ENCODE measurements at places on chromosomes 4 and X.

GRCh38 chr4:178136736-178137345 lies 694.6 kb upstream of the AGA start:
- no peak for DNase-seq

GRCh38 chr4:182770996-182771514 lies 146.1 kb downstream of the DCTD start:
- no peak for DNase-seq

DNA sequence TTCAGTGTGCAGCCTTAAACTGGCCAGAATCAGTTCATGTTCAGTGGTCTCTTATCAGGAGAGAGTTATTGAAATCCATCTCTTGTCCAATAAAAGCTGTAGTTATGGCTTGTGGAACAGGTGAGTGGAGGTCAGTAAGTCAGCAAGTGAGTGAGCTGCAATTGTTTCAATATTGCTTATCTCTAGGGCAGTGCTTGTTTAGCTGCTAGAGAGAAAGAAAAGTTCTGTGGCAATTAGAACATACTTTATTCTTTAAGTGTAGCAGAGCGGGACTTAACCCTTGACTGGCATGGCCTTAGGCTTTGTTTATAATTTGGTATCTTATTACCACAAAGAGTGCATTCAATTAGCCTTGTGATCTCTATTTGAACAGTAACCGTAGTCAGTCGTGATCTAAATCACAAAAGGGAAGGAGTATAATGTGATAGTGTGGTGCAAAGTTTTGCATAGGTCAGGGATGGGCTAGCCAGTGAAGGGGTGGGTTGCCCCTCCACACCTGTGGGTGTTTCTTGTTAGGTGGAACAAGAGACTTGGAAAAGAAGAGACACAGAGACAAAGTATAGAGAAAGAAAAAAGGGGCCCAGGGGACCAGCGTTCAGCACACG lies 6.9 kb upstream of the ETDC start:
- no peak for DNase-seq

DNA sequence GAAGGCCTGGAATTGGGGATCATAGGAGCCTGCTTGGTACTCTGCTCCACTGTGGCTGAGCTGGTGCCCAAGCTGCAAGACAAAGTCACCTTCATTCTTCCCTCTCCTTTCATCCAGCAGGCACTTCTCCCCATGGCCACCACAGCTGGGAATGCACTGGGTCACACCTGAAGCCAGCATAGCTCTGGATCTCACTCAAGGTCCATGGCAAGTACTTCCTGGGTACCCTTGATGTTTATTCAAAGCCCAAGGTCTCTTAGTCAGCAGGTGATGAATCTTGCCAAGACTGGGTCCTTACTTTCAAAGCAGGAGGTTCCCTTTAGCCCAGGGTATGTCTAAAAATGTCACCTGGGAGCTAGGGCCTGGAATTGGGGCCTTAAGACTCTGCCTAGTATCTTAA lies 4.9 kb upstream of the SLC4A4 start:
- no peak for DNase-seq

GRCh38 chr4:170202721-170203120 lies 113.0 kb upstream of the AADAT start:
- DNase-seq = peak; percentile 23

DNA sequence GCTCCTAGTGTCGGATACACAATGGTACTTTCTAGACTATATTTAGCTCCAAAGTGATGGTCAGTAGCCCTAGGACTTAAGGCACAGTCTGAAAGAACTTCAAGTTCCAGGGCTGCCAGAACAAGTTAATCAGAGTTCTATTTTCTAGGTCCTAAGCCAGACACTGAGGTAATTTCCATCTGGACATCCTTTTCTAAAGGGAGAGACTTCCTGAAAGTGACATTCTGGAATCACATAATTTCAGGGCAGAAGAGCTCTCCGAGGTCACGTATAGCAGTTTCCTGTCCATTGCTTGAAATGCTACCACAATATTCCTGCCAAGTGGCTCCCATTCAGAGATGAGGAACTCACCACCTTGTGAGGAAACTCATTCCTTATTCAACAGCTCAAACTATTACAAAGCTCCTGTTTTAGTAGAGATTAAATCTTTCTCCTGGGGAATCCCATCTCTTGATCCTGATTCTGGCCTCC lies 117.9 kb downstream of the COL25A1 start:
- peak; percentile 15 for DNase-seq

DNA sequence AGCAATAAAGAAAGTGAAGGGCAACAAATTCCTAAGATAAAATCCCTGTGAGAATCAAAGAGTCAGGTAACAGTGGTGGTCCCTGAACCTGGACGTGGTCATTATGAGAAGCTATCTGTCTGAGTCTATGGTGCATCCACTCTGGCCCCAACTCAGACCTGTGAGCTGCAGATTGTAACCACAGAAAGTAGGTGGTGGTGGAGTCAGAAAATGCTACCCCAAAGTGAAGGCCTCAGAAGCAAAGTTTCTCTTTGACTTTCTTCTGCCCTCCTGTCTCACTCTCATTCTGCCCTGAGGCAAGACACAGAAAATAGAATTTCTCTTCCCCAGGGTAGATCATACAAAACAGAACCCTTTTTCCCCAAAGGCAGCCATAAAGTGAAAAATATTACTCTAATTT lies 84.1 kb upstream of the NEIL3 start:
- no peak for DNase-seq

DNA sequence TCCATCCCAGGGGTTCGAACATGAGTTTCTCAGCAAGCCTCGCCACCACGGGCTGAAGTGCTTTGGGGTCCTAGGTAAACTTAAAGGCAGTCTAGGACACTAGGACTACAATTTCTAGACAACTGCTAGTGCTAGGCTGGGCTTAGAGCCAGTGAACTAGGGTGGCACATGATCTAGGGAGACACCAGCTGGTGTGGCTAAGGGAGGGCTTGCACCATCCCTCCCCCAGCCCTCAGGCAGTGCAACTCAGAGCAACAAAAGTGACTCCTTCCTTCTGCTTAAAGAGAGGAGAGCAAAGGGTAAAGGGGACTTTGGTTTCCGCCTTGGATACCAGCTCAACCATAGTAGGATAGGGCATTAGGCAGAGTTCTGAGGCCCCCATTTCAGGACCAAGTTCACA lies 162.5 kb upstream of the AFF2 start:
- no peak for DNase-seq

GRCh38 chrX:13535376-13536165 lies 33.8 kb upstream of the EGFL6 start:
- DNase-seq = no peak

DNA sequence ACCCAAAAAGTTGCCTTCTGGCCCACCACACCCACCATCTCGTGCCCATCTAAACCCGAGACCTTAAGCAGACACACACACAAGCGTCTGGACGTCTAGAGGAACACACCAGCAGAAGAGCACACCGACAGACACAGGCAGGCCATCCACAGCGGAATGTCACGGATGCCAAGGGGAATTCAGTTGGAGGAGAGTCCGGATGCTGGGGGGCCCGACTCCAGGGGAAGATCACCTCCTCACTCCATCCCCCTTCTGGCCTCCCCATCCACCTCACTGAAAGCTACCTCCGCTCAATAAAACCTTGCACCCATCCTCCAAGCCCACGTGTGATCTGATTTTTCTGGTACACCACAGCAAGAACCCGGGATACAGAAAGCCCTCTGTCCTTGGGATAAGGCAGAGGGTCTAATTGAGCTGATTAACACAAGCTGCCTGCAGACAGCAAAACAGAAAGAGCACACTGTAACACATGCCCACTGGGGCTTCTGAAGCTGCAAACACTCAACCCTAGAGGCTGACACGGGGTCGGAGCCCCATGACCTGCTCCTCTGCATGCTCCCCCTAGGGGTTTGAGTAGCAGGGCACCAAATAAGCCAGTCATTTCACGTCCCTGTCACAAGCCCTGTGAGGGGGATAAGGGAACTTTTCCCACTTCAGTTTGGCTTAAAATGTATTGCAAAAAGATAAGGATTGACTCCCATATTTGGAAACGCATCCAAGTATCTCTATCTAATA lies 339.6 kb upstream of the PCDH10 start:
- DNase-seq = no peak

DNA sequence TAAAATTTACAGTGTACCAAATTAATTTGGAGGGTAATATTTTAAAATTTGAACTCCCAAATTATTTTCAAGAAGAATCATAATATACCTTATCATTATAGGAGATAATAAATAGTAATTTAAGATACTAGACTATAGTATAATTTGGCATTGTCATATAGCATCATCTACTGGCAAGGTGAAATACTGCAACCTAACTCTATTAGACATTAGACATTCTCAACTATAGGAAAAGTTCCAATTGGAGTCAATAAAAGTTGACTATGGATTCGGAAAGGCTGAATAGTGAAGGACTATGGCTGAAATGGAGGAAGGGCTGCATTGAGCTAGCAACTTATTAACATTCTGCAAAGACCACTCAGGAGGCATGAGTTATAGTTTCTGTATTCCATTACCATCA lies 113.0 kb downstream of the PRDM5 start:
- peak; percentile 31 for DNase-seq

- DNase-seq = no peak
Measured at GRCh38 chr4:83961575-83961974, 425.7 kb downstream of the GPAT3 start.

DNA sequence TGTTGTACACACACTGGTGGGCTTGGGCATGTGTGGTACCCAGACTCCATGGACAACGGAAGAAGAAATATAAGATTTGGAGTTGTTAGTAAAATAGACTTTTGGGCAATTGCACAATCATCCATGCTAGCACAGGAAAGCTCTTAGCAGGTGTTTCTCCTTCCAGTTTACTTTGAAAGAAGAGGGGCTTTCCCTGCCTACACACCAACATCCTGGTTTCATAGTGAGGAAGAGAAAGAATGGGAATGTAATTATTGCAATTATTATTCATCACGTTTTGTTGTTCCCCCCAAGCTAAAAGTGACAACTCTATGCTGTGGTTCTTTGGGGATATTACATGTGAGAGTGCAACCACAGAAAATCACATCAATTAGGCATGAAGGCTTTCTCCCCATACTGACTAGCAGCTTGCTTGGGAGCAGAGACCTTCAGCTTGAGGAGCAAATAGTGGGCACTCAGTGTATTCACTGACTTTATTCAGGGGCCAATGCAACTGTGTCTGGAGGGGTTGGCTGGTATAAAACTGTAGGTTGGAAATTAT lies 57.2 kb upstream of the PUDP start:
- no peak for DNase-seq

DNA sequence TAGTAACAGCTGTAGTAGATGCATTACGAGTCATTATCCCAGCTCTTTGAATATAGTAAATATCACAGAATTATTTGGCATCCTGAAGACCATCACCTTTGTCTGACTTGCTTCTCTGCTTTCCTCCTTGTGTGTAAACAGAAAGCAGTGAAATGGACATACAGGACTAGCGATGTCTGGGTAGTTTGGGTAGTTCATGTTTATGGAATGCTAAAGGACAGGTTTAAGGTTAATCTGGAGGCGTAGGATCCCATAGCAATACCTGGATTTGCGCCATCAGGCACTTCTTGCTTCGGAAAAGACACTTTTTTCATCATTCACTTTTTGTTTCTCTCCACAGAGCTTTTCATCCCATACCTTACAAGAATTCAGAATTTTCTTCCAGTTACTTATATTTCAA lies 232.2 kb downstream of the GPAT3 start:
- no peak for DNase-seq

- no peak for DNase-seq
Measured at GRCh38 chrX:68897118-68897945, 68.5 kb downstream of the EFNB1 start.

- no peak for DNase-seq
Measured at GRCh38 chr4:38979511-38980230, 52.5 kb downstream of the TMEM156 start.

DNA sequence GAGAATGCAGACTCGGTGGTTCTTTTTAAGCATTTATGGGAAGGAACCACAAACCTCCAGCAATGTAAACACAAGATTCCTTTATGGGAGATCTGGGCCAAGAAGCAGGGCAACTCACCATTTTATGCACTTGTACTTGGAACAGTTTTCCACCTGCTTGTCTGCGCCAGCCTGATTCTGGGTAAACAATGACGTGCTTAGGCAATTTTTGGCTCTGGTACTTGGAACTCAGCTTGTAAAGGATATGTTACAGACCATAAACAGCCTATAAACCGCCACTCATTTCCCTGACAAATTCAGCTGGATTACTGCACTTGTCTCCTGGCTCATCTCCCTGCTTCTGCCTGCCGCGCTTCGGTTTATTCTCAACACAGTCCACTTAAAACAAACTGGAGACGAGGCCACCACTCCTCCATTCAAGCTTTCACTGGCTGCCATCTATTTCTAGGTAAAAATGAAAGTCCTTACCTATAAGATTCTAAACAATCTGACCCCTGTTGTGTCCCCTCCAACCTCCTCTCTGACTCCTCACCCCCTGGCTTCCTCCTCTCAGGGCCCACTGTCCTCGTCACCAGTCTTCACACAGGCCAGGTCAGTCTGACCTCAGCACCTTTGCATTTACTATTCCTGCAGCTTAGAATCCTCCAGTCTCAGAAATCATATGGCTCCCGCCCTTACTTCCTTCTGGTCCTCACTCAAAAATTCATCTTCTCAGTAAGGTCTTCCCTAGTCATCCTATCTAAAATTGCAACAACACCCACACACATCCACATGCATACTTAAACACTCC lies 205.9 kb upstream of the GALNT7 start:
- no peak for DNase-seq

DNA sequence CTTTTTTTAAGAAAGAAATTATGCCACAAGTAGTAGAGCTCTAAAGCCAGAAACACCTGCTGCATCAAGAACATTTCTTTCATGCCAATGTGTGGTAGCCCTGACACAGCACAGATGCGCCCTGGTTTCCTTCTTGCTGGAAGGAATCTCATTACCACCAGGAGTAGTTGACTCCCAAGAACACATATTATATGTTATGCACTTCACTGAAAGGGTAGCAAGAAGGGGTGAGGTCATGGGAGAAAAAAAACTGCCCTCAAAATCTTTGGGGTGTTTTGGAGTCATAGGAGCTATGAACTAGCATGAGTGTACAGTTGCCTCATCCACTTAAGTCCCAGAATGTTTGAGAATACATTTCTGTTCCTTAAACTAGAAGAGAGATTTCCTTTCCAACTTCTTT lies 185.8 kb upstream of the C1QTNF7 start:
- peak; percentile 48 for DNase-seq

DNA sequence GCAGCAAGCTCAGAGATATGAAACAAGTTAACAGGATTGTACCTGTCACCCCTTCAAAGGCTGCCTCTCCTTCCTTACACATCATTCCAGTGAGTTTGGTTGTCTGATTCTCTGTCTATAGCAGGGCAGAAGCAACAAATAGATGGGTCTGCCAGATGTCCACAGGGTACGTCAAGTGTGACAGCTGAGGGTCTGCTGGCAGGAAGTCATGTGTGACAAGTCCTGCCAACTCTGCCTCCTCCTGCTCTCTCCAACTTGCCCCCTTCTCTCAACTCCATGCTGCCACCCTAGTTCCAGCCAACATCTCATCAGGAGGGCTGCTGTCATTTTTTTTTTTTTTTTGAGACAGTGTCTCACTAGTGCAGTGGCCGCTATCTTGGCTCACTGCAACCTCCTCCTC lies 109.2 kb downstream of the NSUN7 start:
- DNase-seq = no peak

GRCh38 chr4:41799126-41799525 lies 50.6 kb upstream of the PHOX2B start:
- no peak for DNase-seq

- DNase-seq = no peak
Measured at GRCh38 chr4:148901075-148901705, 459.0 kb upstream of the NR3C2 start.
